ENCODE measurements at places on chromosomes 3 and 15.

DNA sequence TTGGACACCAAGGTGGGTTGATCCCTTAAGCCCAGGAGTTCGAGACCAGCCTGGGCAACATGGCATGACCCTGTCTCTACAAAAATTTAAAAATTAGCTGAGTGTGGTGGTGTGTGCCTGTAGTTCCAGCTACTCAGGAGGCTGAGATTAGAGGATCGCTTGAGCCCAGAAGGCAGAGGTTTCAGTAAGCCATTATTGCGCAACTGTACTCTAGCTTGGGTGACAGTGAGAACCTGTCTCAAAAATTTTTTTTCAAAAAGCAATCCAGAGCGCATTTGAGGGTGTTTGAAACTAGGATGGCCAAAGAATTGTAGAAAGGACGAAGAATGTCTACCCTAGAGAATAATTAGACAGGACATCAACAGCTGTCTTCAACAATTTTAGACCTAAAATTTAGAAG lies 103.4 kb downstream of the STAC start:
- no peak for DNase-seq

DNA sequence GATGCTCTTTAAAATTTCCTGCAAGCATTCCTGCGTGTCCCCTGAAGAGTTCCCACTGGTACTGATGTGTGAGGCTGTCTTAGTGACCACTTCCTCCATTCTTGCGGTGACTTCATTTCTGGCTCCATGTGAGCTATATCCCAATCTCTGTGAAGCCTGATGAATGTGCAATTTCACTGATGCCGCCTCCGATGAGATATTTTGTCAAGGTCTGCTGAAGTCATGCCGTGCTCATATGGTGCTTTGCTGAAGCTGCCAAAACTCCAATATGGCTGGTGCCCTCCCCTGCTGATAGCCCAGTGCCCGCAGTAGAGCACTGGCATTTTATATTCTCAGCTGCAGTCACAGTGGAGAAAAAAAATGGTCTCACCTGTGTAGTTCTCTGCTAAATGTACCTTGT lies 271.5 kb downstream of the EFHB start:
- no peak for DNase-seq

DNA sequence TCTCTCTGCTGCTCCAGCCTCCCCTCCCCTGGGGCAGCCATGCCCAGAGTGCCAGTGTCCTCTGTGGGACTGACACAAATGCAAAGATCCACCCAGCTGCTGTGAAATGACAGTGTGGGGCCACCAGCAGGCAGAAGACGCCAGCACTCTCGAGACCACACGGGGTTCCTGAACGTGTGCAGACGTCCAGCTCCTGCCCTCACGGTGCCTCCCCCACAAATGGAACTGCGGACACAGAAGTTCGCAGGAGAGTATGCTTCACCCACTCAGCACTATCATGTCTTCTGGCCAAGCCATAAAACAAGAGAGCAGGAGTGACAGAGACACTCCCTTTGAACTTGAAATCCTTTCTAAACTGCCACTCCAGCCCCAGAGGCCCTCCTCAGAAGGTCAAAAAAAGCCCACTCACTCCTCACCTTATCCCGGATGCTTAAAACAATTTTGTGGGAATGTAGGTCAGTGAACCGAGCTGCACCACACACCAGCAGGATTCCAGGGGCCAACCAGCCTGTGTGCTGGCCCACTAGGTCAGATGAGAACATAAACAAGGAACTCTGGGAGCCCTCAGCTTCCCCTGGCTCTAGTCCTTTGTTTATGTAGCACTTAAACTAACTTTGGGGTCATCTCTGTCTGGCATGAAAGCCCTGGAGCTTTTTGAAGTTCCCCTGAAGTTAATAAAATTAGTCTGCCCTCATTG lies 112.6 kb downstream of the DNAJB8 start:
- DNase-seq, result no peak

- DNase-seq, result no peak
Observed at GRCh38 chr3:188452158-188452772, 298.3 kb downstream of the LPP start.

- no peak for DNase-seq
Observed at GRCh38 chr3:71685686-71686085, 39.5 kb downstream of the EIF4E3 start.

GRCh38 chr3:133213937-133214336 lies 175.7 kb downstream of the TMEM108 start:
- no peak for DNase-seq

GRCh38 chr15:55255714-55256113 lies 33.9 kb downstream of the RAB27A start:
- no peak for DNase-seq

GRCh38 chr3:27349832-27350231 lies 19.4 kb downstream of the NEK10 start:
- DNase-seq, result no peak

DNA sequence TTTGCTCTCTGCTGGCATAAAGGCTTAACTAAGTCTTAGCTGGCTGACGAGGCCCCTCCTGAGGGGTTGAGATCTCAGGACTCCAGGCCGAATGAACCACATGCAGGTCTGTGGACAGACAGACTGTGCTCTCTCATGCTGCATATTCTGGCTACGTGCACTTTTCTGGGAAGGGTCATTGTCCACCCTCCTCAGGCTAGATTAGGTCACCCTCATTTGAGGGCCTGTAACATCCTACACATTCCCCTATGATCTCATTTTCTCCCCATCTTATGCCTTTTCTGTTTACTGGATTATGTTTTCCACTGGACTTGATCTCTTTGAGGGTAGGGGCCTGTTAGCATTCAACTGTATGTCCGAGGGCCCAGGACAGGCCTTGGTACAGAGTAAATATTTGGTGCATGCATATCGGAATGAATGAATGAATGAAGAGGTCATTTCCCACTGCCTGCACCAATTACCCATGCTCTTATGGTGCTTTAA lies 13.7 kb downstream of the EEFSEC start:
- DNase-seq, result no peak

DNA sequence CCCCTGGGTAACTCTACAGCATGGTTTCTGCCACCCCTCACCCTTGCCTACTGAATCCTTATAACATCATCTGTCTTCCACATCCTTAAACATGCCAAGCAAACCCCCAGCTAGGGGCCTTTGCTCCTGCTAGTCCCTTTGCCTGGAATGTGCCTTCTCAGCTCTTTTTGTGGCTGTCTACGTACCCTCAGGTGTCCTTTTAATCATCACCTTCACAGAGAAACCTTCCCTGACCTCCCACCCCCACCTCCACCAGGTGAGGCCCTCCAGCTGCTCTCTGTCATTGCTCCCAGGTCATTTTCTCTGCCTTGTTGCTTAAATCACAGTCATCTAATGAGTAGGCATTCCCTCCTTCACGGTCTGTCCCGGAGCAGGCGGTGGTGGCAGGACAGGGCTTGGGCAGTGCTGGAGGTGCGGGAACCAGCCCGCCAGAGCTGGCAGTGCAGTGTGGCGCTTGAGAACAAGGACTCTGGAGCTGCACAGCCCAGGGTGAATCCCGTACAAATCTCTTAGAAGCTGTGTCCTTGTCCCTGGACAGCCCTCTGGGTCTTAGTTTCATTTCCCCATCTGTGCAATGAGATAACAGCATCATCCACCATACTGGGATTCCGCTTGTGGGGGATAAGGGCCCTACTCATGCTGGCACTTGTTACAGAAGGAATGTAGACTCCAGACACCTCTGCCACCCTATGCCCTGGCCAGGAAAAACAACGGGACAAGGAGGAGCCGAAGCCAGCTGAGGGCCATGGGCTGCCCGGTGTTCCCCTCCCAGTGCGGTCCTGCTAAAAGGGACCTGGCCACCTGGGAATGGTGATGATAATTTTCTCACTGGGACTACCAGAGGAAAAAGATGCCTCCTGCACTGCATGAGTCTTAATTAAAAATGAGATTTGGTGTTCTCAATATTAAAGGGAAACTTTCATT lies 52.1 kb upstream of the IQSEC1 start:
- DNase-seq, result no peak

DNA sequence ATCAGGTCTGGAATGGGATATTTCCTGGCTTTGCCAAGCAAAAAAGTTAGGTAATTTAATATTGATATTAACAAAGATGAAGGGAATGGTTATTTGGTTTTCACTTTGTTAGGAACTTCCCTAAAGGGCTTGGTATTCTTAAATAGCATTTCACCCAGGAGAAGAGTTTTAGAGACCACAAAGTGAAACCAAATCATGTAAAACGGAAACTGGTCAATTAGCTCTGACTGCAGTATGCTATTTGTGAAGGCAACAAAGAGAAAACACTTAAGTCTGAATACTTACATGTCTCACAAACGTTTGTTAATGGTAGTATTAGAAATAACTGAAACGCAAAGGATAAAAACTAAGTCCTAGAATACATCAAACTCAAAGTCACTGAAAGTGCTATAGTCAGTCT lies 32.4 kb upstream of the SETMAR start:
- DNase-seq, result no peak

DNA sequence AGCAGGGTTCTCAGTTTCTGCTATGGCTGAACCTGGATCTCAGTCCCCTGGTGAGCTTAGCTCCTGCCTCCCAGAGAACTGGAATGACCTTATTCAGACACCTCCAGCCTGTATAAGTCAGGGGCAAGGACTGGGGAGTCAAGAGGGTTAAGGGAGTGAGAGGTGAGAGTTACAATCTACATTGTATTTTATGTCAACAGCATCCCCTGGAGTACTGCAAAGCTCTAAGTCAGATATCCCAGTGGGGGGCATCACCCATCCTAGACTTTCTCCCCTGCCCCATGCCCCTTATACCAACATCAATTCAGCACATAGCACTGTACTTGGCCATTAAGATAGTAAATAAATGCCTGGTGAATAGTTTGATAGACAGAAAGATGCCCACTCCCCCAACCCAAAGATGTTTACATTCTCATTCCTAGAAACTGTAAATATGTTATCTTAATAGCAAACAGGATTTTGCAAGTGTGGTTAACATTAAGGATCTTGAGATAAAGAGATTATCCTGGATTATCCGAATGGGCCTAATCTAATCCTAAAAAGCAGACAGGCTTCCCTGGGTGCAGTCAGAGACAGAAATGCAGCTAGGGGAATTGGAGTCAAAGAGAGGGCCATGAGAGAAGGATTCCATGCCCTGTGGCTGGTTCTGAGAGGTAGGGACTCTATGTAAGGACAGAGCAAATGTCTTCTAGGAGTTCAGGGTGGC lies 132.3 kb upstream of the RASGRP1 start:
- DNase-seq, result no peak

DNA sequence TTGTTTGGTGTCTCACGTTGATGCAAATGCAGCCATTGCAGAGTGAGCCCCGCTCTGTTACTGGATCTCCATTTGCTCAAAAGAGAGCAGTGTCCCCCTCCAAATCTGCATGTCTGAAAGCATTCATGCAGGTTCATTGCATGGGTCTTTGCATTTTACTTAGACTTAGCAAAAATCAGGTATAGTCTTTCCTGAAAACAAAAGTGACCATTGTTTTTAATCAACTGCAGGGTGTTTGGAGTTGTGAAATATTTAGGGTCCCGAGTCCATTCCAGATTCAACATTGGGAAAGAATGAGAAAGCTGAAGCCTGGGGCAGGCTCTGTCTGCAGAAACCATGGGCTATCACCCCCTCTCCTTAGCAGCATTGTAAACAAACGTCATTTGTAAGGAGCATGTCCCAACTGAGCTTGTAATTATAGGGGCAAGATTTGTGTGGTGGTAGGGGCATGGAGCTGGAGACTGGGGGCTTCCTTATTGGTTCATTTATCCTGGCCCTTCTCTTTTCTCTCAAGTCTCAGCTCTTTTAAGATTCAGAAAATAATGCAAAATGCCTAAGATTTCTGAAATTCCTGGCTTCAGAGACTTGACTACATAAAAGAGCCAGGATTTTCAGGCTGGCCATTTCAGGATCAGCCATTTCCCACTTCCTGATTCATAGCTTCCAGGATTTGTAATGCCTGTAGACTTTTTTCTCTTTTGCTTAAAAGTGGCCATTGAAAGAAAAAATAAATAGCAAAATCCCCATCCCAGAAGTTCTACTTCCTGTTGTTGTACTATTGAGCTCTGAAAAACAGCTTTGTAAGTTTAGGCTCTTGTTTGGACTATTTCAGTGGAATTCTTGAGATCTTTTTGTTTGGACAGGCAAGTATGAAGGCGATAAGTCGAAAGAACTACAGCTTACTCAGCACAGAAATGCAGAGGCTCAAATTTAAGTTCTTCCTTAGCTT lies 23.0 kb downstream of the IGF1R start:
- DNase-seq, result no peak

GRCh38 chr3:114242947-114243346 lies 5.6 kb upstream of the ZNF80 start:
- DNase-seq, result no peak

- DNase-seq, result no peak
Observed at GRCh38 chr3:42728056-42728455, 25.5 kb upstream of the HHATL start.

DNA sequence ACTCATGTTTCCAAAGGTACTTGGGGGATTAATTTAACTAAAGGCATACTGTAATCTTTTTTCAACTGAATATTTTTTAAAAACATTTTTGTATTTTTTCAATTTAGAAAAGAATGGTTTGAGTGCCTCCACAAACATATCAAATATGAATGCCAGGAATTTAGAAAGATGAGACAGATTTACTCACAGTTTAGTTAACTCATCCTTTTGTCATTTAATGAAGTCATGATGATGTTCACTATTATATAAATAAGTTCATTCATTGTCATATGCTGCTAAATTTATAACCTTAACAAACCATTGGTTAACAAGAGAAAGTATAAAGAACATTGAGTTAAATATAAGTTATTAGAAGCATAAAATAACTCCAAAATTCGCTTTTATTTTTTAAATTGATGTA lies 50.0 kb downstream of the FGF7 start:
- peak; percentile 31 for DNase-seq

DNA sequence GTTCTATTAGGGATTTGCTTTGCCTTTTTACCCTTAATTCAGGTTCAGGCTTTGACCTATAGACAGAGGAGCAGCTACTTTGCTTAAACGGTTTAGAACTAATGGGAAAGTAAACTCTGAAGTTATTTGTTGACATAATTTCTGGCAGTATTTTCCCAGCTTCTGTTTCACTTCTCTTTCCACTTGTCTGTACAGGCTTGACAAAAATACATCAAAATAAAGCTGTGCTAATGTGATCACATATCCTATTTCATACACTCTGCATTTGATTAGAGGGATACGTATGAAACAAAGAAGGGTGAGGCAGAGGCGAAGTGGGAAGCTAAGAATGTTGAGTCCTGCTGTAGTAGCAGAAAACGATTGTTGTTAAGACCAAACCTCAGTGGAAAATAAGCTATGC lies 389.1 kb upstream of the RARB start:
- DNase-seq, result no peak

DNA sequence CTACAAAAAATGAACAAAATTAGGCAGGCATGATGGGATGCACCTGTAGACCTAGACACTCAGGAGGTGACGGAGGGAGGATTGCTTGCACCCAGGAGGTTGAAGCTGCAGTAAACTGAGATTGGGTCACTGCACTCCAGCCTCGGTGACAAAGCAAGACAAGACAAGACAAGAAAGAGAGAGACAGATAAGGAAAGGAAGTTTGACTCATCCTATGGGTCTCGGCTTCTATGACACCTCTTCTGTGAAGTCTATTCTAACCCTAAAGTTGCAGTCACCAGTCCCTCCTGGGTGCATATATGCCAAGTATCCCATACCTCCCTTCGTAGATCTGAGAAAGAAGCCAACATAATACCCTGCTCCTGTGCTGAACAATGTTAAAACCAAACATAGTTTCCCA lies 7.9 kb upstream of the ZMAT3 start:
- DNase-seq, result no peak

- DNase-seq, result no peak
Observed at GRCh38 chr3:40099871-40100270, 209.6 kb upstream of the EIF1B start.

GRCh38 chr3:40951636-40952035 lies 247.7 kb upstream of the CTNNB1 start:
- DNase-seq, result no peak
